ENCODE measurements at places on chromosomes 12 and 14.

DNA sequence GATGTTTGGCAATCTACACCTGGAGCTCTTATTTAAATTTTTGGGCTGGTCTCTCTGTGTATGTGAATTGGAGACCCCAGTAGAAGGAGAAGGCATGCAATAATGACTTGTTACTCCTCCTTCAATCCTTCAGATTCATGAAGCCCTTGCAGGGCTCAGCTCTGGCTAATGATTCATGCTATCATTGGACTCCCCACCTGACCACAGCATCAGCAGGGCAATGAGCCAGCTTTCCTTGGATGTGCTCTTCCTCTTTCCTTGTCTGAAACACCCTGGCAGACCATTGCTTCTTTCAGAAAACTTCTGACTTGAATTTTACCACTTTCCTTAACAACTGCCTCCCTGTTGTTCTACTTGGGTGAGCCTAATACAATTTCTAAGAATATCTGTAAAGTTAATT lies 1019.2 kb downstream of the AACS start:
- no peak for DNase-seq

DNA sequence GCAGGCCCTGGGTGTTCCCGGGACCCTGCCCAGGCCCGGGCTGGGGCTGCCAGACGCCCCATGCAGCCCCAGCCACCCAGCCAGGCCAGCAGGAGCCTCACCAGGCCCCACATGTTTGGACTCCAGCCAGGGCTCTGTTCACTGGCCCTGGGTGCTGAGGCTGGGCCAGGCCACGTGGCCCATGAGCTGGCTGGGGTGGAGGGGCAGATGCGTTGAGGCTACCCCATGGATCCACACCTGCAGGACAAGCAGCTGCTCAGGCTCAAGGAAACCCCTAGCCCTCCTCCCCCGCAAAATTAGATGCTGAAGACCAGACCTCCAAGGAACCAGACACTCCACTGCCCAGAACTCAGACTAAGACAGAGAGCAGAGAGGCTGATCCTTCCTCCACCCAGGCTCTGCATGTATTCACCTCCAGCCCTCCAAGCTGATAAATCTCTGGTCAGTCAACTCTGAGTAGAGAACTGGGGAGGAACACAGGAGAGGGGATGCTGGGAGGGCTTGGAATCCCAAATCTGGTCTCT lies 1.6 kb downstream of the CDH24 start:
- no peak for DNase-seq

DNA sequence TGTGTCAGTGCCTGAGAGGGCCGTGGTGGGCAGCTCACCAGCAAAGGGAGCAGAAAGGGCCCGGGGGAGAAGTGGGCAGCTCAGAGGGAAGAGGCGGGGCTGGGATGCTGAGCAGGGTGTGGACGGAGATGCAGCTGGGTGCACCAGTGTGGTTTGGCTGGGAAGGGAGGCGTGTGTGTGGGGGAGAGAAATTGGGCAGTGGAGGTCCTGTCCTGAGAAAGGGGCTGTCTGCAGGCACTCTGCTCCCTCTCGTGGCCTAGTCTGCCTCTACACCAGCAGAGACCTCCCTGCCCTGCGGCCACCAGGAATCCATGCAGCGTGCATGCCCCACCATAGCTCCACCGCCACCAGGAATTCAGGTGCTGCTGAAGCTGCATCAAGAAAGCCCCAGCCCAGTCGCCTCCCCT lies 6.4 kb downstream of the TMEM121 start:
- peak; percentile 52 for DNase-seq

GRCh38 chr14:100907240-100907639 lies 3.7 kb upstream of the RTL1 start:
- no peak for DNase-seq

GRCh38 chr14:82725213-82725612 lies 1191.6 kb upstream of the SEL1L start:
- DNase-seq, result no peak

DNA sequence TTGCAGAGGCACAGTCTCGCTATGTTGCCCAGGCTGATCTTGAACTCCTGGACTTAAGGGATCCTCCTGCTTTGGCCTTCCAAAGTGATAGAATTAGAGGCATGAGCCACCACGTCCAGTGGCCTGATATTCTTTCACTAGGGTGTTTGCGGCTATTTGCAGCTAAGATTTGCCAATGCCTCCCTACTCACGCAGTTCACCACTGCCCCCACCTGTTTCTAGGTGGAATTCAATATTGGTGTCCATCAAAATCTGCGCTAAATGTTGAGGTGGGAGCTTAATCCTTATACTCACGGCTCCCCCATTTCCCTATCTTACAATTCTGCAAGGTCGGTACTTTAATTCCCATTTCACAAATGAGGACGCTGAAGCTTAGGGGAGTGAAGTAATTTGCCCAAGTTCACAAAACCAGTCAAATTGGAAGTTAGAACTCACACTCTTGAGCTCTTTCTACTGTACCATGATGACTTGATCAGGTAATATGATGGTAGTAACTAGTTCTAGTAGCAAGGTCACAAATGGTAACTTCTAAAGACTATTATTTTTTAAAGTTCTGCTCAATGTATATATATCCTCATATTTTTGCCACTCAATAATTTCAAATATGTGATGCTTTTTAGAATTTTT lies 22.1 kb upstream of the LRRC9 start:
- peak; percentile 36 for DNase-seq

- DNase-seq, result no peak
Observed at GRCh38 chr12:20024194-20024593, 344.1 kb upstream of the PDE3A start.

- DNase-seq, result no peak
Observed at GRCh38 chr14:69712599-69713088, 54.3 kb upstream of the SRSF5 start.

DNA sequence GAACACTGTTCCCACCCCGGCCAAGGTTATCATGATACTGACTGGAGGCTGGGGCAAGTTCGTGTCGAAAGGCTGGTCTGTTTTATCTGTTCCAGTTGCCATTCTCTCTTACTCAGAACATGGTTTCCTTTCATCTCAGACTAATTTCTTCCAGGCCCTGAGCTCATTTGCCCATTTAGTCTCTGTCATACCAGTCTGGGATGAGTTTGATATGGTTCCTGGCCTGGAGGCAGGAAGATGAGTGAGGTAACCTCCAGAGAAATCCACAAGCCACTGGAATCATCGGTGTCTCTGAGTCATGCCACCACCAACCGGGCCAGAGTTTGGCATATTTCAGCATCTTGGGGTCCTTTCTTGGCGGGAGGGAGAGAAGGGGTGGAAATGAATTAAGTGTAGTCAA lies 114.7 kb downstream of the NTF3 start:
- no peak for DNase-seq

GRCh38 chr14:81562818-81563217 lies 29.2 kb upstream of the SEL1L start:
- DNase-seq, result no peak

DNA sequence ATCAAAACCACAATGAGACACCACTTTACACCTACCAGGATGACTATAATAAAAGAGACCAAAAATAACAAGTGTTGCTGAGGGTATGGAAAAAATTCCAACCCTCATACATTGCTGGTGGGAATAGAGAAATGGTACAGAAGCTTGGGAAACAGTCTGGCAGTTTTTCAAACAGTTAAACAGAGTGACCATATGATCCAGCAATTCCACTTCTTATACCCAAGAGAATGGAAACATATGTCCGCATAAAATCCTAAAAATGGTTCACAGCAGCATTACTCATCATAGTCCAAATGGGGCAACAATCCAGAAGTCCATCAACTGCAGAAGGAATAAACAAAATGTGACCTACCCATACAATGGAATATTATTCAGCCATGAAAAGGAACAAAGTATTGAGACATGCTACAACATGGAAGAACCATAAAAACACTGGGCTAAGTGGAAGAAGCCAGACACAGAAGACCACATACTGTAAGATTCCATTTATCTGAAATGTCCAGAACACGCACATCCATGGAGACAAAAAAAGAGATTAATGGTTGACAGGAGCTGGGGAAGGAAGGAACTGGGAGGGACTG lies 44.5 kb downstream of the CHGA start:
- DNase-seq, result no peak

DNA sequence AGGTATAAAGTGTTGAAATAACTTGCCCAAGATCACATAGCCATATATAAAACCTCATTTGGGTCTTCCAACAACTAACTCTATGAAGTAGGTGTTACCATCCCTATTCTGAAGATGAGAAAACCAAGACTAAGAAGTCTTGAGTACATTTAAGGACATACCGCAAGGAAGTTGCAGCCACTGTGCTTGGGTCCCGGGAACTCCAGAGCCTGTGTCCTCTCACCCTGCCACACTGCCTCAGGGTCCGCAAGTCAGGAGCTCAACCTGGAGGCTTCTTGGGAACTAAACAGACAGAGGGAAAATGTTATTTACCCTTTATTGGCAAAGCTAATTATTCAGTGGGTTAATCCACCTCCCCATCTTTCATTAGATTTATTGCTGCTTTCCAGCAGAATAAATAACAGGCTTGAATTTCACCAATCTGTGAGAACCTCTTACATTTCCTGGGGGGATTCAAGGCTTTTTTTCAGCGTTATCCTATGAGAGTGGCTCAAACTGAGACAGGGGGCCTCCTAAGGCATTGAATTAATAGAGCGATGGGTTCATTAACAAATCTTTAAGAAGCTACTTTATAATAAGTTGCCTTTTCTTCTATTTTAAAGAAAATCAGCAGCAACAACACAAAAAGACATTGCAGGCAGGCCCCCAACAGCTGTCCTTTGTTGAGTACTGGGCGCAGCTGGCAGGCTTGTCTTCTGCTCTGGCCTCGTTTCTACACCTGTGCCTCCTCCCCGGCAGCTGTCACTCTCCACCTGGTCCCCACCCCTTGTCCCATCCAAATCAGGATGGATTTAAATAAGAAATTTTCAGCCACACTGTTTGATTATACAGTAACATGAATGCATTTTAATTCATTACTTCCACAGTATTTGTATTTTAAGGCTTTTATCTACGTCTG lies 25.3 kb downstream of the PHLDA1 start:
- DNase-seq, result no peak

GRCh38 chr14:90061685-90062126 lies at the start of gene KCNK13:
Gene KCNK13 (plus strand): TSS chr14:90061994. CDS start chr14:90062206, 212 bp downstream.
- no peak for DNase-seq

GRCh38 chr14:94936901-94937685 lies 167.2 kb upstream of the GSC start:
- no peak for DNase-seq

GRCh38 chr14:98960617-98961013 lies 311.4 kb downstream of the BCL11B start:
- DNase-seq, result no peak

DNA sequence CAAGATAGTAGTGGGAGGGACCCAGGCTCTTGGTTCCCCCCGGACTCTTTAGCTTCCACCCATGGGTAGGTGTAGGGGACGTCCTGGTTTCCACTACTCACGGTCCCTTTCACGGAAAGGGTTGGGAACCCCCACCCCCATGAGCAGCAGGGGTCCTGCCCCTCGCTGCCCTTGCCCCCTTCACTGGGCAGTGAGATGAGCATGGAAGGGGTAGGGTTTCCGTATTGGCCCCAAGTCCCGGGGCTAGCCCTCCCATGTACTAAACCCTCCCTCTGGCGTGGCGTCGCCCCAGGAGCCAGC lies 12.7 kb downstream of the AGAP2 start:
- DNase-seq, result no peak

DNA sequence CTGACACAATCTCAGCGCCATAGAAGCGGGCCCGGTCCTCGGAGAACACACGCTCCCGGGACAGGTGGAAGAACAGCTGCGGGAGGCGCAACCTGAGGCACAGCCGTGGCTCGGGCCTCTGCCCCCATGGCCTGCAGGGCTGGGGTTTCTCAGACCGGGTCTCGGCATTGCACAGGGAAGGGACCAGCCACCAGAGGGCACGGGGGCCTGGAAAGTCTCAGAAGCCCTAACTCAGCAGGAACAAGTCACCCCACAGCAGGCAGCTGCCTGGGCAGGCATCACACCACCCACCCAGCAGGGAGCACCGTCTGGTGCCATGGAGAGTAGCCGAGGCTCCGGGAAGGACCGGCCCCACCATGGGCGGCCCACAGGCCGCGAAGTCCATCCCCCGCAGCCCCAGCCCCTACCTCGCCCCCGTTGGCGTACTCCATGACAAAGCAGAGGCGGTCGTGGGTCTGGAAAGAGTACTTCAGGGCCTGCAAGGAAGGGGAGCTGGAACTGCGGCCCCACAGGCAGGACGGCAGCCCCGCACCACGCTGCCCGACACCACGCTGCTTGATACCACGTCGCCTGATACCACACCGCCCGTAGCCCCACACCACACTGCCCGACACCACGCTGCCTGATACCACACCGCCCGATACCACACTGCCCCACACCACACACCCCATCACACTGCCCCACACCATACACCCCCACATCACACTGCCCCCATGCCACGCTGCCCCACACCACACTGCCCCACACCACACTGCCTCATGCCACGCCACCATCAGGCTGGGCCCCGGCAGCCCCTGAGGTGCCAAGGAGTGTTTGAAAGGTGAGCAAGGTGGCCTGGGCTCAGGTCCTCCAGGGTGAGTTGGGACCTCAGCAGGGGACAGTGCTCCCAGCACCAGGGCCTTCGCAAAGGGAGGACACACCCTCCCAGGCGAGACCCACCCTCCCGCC lies 20.8 kb downstream of the SIVA1 start:
- DNase-seq, result peak; percentile 31

GRCh38 chr12:19764408-19764807 lies 325.1 kb downstream of the AEBP2 start:
- no peak for DNase-seq

GRCh38 chr12:55072083-55072482 lies 52.3 kb downstream of the NEUROD4 start:
- DNase-seq, result peak; percentile 40

DNA sequence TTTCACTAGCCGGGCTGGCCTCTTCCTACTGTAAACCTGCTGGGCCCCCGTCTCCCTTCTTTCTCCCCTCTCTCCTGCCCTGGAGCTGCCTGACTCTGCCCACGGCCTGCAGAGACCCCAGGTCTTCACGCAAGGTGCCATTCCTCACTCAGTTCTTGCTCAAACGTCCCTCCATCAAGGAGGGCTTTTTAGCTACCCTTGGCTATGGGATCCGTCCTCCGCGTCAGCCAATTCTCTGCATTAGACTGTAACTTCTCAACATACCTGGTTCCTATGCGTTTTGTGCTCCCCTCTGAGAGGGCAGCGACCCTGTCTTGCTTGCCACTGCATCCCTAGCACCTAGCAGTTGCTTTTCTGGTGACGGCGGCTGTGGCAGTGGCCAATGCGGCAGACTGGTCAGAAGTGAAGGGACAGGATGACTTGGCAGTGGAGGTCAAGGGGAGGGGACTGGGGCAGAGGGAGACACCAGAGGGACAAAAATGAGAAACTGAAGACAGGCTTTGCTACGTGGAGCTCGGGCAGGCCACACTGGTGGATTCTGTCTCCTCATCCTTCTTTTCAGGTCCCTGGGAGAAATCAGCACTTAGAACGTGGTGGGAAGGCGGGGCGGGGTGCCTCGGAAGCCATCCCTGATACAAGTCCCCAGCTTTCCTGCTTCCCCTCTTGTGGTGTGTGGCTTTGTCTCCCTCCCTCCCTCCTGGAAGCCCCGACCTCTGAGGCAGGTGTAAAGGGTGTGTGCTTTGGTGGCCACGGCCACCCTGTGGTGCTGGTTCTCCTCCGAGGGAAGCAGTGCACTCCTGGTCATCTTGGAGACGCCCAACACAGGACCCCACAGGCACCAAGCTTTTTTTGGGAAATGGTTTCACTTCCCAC lies 1.8 kb downstream of the B3GNT4 start:
- DNase-seq, result no peak
